Stimulated activated CD4-positive, alpha-beta T cell treated with anti-CD3 and anti-CD28 coated beads, Interleukin-4, amount 100 ng/mL, for 4 hours (primary cell): ENCODE measurements at places on chromosomes 7 and 10.

DNA sequence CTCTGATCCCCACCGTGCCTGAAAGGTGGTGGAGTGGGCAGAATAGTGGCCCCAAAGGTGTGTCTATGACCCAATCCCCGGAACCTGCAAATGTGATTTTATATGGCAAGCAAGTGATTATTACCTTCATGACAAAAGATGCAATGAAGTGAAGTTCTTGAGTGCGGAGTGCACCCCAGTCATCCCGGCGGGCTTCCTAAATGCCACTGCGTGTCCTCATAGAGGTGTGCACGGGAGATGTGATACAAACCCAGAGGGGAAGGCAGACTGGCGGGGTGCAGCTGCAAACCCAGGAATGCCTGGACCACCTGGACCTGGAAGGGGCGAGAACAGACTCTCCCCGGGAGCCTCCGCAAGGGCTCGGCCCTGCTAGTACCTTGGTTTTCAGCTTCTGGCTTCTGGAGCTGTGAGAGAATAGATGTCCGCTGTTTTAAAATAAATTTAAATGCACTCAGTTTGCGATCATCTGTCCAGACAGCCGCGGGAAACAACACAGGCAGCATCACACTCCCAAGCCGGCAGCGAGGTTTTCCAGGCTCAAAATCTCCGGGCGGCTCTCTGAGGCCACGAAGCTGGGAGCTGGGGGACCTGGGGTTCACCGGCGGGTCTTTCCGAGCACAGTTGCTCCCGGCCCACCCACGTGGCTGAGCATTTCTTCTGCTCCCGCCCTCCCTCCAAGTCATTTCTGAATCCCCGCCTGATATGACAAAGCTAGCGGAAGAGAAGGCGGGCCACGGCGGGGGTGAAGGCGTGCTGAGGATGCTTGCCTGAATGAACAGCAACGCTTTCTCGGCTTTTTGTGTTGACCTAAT is 50.4 kb upstream of the EBF3 start:
- no peak for DNase-seq

DNA sequence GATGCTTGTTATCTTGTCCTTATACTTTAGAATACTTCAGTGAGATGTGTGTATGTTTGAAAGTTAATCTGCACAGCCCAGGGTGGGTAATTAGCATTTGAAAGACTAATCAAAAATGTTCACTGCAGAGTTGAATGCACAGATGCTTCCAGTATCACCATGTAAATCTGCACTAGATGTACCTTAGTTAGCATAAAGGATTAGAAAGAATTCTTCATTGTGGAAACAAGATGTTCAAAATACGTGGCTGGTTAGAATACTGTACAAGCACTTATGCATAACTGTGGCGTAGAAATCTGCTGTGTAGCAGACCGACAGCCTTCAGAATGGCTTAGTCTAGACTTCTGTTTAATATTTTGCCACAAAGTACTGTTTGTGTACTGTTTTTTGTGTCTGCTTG is 2.2 kb upstream of the TMEM168 start:
- DNase-seq, result no peak

GRCh38 chr10:98577168-98577567 is 130.4 kb upstream of the HPS1 start:
- no peak for DNase-seq

DNA sequence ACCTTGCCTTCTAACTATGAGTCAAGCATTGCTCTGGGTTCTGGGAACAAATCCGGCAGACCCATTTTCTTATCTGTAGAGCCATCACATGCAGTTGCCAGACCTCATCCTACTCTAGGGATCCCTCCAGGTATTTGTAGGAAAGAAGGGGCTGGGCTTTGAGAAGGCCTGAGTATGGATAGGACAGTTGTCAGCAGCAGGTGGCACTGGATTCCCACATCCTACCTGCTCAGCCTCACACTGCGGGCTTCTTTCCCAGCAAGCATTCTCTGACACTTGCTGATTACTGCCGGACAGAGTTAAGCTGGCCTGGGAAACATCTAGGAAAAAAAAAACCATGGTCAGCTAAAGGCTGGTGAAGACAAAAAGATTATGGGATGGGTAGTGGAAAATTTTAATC is 224.1 kb downstream of the CCSER2 start:
- no peak for DNase-seq

DNA sequence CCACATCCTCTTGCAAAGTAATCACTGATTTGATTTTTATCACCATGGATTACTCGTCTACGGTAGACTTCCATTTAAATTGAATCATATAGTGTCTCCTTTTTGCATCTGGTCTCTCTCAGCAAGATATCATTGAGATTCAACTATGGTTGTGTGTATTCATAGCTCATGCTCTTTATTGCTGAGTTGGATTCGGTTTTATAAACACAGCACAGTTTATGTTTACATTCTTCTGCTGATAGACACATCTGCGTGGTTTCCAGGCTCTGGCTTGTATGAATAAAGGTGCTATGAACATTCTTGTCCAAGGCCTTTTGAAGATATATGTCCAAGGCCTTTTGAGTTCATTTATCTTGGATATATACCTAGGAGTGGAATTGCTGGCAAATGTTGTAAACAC is 356.5 kb upstream of the CELF2 start:
- DNase-seq, result no peak

GRCh38 chr10:89491932-89492331 is 43.5 kb downstream of the SLC16A12 start:
- DNase-seq, result no peak

DNA sequence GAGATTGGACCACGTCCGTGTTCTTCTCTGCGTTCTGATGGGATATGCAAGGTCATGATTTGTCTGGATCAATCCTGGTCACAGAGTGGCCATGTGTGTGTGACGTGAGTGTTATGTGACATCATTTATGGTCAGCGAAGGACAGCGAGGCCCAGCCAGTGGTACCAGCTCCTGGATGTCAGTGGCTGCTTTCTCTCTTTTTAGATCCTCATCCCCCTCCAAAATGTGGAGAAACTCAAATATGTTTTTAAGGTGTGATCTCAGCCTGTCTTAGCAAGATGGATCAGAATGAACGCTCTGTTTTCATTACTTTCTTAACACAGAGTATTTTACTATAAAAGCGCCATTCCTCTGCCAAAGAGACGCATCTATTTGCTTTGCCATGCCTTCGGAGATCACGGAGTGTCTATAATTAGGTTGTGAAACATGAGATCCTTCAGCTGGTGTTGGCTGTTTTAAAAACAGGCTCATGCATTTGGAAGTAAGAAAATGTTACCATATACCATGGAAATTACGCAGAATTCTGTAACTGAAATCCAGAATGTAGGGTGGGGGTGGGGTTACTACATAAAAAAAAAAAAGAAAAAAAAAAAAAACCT is 245.5 kb upstream of the TCERG1L start:
- no peak for DNase-seq

- DNase-seq, result no peak
Observed at GRCh38 chr7:74483402-74484336, 30.0 kb downstream of the GTF2IRD1 start.

- no peak for DNase-seq
Observed at GRCh38 chr10:117096599-117097201, 41.4 kb downstream of the VAX1 start.

GRCh38 chr7:46746695-46747687 is 825.9 kb upstream of the IGFBP3 start:
- DNase-seq, result no peak

DNA sequence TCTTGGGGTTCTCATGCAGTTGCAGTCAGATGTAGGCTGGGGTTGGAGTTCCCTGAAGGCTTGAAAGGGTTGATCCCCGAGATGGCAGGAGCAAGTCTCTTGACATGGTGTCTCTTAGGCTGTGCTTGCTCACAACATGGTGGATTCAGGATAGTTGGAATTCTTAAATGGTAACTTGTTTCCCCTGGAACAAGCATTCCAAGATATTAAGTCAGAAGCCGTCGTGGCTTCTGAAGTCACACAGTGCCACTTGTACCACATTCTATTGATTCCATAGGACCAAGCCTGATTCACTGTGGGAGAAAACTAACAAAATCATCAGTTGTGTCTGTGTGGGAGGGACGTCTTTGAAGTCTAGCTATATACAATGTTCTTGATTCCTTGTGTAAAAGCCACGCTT is 3.5 kb upstream of the SLC35B4 start:
- DNase-seq, result no peak

GRCh38 chr7:77753173-77753572 is 45.1 kb downstream of the TMEM60 start:
- no peak for DNase-seq

GRCh38 chr10:127908106-127908958 is 1.4 kb downstream of the PTPRE start:
- no peak for DNase-seq

GRCh38 chr10:27713941-27714340 is 31.7 kb downstream of the MKX start:
- no peak for DNase-seq

- DNase-seq, result no peak
Observed at GRCh38 chr7:196283-196682, 3.9 kb downstream of the FAM20C start.

DNA sequence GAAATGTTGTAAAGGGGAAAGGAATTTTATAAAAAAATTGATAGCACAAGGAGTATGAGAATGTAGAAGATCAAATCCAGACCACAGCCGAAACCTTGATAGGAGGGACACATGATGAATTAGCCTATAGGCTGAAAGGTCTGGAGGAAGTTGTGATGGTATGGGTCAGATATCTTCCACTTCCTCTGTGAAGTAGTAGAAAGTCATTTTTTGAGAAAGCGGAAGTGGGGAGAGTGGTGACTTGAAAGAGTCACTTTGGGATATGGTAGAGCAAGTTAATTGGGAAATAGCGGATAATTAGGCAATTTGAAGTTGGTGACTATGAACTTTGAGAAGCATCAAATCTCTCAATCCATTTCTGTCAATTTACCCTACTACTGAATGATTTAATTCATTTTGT is 99.4 kb downstream of the GRM8 start:
- DNase-seq, result no peak

- no peak for DNase-seq
Observed at GRCh38 chr7:40243076-40243475, 108.3 kb downstream of the SUGCT start.

DNA sequence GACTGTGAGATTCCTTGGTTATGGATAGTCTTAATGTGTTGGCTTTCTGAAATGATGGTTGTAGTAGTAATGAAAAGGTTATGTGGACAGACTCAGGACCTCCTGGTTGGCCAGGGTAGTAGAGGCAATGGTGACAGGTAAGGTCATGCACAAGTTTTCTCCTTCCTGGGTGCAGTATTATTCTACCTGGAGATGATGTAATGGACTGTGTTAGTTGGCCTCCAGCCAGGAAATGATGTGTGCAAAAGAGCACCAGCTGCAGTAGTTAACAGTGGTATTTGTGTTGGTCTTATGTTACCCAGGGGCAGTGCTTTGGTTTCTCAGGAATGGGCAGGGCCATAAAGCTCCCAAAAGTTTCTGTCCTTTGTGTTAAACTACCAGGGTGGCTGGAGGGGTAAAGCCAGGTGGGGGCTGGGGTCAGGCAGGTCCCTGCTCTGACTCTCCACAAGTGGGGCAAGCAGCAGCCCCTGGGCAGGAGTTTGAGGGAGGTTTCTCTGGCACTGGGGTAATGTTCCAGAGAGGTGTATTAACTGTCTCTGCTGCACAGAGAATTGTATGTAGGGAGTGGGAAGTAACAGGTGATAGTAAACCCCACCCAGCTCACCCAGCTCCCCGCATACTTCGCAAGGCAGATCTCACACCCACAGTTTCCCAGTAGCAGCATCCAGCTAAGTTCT is 36.3 kb downstream of the GPR22 start:
- DNase-seq, result no peak

DNA sequence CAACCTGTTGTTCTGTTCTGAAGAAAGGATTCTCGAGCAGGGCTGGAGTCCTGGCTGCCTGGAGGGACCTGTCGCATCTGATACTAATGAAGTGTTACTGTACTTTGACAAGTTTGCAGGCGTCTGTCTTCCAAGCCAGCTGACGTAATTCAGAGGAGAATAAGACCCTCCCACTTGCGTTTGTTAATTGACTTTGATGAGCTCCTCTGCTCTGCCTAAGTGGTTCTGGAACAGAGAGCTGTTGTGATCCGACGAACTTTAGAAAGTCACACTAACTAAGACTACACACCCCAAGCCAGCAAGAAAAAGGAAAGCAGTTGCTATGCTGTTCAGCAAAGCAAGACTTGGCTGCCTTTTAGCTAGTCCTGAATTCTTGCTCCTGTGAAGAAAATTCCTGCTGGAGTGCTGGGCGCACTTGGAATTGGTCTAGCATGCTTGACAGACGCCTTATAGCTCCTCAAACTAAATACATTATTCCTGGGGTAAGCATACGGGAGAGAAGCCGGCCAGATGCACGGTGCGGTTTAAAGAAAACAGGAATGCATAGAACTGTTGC is 200.3 kb downstream of the CACNB2 start:
- DNase-seq, result no peak

- no peak for DNase-seq
Observed at GRCh38 chr7:22907805-22908204, 85.2 kb upstream of the TOMM7 start.

- no peak for DNase-seq
Observed at GRCh38 chr7:148344406-148344805, 246.2 kb upstream of the C7orf33 start.

DNA sequence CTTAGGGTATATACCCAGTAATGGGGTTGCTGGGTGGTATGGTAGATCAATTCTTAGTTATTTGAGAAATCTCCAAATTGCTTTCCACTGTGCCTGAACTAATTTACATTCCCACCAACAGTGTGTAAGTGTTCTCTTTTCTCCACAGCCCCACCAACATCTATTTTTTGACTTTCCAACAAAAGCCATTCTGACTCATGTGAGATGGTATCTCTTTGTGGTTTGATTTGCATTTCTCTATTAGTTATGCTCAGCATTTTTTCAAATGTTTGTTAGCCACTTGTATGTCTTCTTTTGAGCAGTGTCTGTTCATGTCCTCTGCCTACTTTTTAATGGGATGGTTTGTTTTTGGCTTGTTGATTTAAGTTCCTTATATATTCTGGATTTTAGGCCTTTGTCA is 66.4 kb downstream of the MGAM2 start:
- DNase-seq, result no peak

DNA sequence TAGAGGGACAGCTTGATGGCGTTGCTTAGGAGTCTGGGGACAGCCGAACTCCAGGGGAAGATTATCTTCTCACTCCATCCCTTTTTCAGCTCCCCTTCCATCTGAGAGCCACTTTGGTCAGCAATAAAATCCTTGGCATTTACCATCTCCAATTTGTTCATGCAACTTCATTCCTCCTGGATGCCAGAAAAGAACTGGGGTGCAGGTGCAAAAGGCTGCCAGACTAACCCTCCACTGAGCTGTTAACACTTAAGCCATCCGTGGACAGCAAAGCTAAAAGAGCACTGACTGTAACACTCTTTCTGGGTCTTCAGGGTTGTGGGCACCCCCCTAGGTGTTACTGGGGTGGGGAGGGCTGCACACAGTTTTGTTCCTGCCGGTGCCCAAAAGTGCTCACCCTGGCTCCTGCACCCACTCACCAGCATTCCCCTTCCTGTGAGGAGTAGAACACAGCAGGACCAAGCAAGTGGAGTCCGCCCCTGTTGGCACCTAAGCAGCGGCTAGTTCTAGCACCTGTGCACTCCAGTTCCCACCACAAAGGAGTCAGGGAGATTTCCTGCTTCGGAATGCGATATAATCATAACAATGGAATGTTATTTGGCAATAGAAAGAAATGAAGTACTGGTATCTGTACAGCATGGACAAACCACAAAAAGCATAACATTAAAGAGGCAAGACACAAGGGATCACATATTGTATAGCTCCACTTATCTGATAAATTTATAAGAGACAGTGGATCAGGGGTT is 95.1 kb downstream of the NPY start:
- DNase-seq, result no peak

- no peak for DNase-seq
Observed at GRCh38 chr7:138470391-138471157, 10.5 kb downstream of the TRIM24 start.

- DNase-seq, result no peak
Observed at GRCh38 chr7:140570120-140570519, 70.5 kb downstream of the DENND2A start.
